ENCODE measurements at places on chromosomes 4 and X. TPM values are rescaled to one million over a fixed set of nuclear protein-coding genes. Genes with fewer than 3 reads are reported as not detected.

Gene MAGEC2
- not detected for total RNA-seq

Gene CSAG1
- total RNA-seq = not detected

GRCh38 chr4:174494726-174495125 is 27.6 kb downstream of the HPGD start:
- no peaks in the 10 kb centered on the region for H3K27me3 ChIP-seq
- no peak overlapping the region for H3K27ac ChIP-seq
- no peaks in the 10 kb centered on the region for H3K36me3 ChIP-seq
- H3K4me3 ChIP-seq = no peak overlapping the region

DNA sequence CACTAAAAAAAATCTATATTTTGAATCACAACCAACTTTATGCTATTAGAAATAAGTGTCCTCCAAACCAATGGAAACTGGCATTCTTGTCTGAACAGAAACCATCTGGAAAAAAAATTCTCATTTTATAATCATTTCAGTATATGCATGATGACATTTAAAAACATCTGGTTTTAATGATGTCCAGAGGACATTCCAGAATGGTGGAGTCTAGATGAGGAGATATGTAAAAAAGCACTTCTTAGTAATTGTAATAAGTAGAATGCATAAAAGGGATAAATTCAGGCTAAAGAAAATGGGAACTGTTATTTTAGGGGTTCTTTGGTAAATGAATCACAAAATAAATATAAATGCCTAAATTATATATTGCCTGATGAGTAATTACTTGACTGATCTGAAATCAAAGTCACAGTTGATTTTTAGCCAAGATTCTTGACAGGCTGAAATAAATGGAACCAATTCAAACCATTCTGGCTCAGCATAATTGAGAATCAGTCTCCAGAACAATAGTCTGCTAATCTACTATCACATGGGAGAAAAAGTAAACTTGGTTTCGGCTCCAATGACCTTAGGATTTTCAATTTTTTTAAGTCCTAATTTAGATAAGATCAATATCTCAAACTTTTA is 636.6 kb downstream of the FAT4 start:
- H3K27ac ChIP-seq = no peak overlapping the region
- H3K4me3 ChIP-seq = no peak overlapping the region
- H3K27me3 ChIP-seq = no peaks in the 10 kb centered on the region

- no peak overlapping the region for H3K27ac ChIP-seq
- H3K4me1 ChIP-seq = peaks cover 20% of the 10 kb centered on the region
- H3K27me3 ChIP-seq = no peaks in the 10 kb centered on the region
- no peaks in the 10 kb centered on the region for H3K36me3 ChIP-seq
- H3K4me3 ChIP-seq = no peak overlapping the region
- no peak for DNase-seq
Observed at GRCh38 chr4:168570466-168570865, 73.6 kb downstream of the PALLD start.

- no peaks in the 10 kb centered on the region for H3K36me3 ChIP-seq
- no peak for DNase-seq
- H3K27me3 ChIP-seq = peaks cover 7% of the 10 kb centered on the region
- H3K27ac ChIP-seq = no peak overlapping the region
Observed at GRCh38 chr4:75598390-75598789, 31.9 kb downstream of the CDKL2 start.

Measured in osteoblast (primary cell).